Upper lobe of right lung (tissue), 1 donor: ENCODE measurements at places on chromosomes 7 and 10. TPM values are rescaled to one million over a fixed set of nuclear protein-coding genes. Genes with fewer than 3 reads are reported as not detected.

The BEND7 gene
- total RNA-seq: 31.1 TPM

The ARL4A gene
- 35.6 TPM for total RNA-seq

The TMEM254 gene
- total RNA-seq: 17.6 TPM

The DDC gene
- total RNA-seq: 3.1 TPM

The ZNF727 gene
- 5.5 TPM for total RNA-seq

The MUC3A gene
- 2.7 TPM for total RNA-seq

The C10orf67 gene
- 1.6 TPM for total RNA-seq

The LRRC72 gene
- total RNA-seq: not detected

The CUBN gene
- total RNA-seq: 1.3 TPM

The DYDC2 gene
- not detected for total RNA-seq

The RELN gene
- 5.6 TPM for total RNA-seq

The IDE gene
- total RNA-seq: 35.2 TPM

The CREB3L2 gene
- total RNA-seq: 61.8 TPM

The PDE1C gene
- 13.0 TPM for total RNA-seq

The TFR2 gene
- 0.41 TPM for total RNA-seq

The SPDYE11 gene
- total RNA-seq: not detected

The BTBD16 gene
- total RNA-seq: 0.35 TPM

The ATOH7 gene
- not detected for total RNA-seq
